ENCODE measurements at places on chromosomes 7 and 10. TPM values are rescaled to one million over a fixed set of nuclear protein-coding genes. Genes with fewer than 3 reads are reported as not detected.

PKD2L1 gene
- not detected for total RNA-seq

DNA sequence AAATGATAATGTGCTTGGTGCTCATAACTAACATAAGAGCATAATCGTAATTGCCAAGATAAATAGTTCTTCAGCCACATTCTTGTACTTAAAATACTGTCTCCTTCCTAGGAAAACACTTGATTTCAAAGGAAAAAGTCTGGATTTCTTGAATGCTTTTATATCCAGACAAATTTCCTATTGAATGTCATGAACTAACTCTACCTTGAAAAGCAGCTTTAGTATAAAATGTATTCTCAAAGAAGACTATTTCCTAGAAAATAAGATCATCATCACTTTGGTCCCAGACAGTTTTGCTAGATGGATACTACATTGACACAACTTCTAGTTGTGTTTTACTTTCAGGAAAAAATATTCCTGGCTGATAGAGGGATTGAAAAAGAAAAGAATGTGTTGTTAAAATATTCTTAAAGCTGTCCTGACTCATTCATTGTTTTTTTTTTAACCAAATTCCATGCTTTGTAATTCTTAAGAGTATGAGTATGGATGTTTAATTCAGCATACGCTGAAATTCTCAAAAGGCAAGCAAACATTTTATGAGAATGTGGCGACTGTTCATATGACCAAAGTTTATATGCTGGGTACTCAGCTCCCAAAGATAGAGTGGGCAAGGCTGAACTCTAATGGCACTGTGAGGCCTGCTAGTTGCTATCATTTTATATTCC lies 106.1 kb downstream of the PPP1R3A start:
- DNase-seq = no peak

DNA sequence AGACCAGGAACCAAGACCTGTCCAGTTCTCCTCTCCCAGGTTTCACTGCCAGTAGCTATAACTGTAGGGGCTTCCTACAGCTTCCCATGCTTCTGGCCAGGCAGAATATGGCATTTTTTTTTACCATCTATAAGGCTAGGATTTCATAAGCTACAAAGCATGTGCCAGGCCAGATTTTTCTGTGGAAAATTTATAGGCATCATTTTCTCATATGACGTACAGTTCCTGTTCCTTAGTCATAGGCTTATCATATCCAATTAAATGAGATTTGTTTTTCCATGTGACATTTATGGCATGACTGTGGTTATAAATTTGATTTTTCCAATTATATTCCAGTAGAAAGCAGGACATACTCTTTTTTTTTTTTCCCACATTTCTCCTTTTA lies 208.6 kb upstream of the NPY start:
- no peak for DNase-seq

GRCh38 chr10:73717556-73717955 lies 19.6 kb upstream of the AGAP5 start:
- DNase-seq = peak; percentile 51

MEIG1 gene
- total RNA-seq = 1.7 TPM

Measured in OCI-LY7 (cell line).